ENCODE measurements at places on chromosomes 2 and 18. TPM values are rescaled to one million over a fixed set of nuclear protein-coding genes. Genes with fewer than 3 reads are reported as not detected.

DNA sequence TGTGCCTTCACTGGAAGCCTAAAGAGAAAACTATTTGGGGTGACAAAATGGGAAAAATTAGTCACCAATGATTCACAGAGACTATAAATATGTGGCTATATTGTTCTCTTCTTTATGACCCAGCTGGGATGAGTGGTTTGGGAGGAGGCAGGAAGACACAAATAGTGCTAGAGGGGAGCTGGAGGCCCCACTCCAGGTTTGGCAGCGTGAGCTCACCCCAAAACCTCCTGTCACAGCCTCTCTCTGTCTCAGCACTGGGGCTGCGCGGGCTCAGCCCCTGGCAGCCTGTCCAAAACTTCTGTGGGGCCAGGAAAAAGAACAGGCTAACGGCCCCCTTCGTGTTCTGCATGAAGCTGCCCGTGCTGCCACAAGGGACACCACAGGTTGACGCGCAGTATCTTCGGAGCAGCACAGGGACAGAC is 73.2 kb upstream of the LCLAT1 start:
- DNase-seq: no peak

Gene CHRNG
- total RNA-seq: not detected

DNA sequence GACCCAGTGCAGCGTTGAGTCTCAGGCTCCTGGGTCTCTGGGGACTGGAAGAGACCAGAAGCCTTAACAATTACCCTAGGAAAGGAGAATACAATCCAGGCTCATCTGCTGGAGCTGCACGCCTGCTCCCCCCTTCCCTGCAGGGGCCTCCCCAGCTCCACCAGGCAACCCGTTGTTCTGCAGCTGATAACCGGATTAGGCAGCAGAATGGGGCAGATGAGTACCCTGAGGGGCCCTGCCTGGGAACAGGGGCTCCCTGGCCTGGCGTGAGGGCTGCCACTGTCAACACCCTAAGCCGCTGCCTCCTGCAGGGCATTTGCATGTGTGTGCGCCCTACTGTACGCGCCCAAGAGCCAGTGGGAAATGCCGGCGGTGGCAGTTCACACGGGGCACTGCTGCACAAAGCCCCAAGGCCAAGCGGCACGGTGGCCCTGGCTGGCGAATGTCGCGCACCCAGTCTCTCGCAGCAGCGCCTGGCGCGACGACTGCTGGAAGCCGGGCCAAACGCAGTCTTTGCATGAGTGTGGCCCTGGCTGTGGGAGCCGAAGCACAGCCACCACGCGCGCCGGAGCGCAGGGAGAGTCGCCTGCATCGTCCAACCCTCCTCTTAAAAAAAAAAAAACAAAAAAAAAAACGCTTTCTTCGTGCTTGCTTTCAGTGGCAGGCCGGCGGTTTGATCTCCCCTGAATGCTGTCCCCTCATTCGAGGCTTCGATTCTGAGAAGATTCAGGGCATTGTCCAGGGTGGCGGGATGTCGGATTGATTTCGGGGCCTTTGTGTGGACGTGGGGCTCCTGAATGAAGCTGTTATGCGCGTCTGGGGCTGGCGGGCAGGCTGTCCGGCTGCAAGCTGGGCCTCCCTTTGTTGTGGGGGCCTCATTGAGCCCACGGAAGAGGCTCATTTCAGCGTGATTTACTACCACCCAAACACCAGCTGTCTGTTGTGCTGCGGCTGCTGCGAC is 63.8 kb downstream of the SETBP1 start:
- DNase-seq: no peak

- DNase-seq: no peak
Observed at GRCh38 chr2:128695646-128696220, 377.1 kb upstream of the HS6ST1 start.

Gene KCNIP3
- 17.5 TPM for total RNA-seq

- DNase-seq: no peak
Observed at GRCh38 chr2:151638191-151638933, 95.9 kb downstream of the NEB start.

DNA sequence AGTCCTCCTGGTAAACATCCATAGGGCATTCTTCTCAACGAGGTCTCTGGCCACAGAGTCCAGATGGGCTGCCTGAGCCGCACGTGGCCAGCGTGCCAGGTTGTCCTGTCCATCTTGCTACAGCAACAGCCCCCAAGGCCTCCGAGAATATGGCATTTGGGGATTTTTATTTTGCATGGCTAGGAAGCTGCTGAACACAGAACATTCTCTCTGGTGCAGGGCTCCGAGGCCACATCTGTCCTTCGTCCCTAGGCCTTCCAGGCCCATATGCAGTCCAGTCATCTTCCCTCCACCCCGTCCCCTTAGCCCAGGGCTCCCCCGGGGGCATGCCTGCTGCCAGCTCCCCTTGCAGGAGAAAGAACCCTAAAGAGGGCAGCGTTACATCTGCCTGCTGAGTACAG is 2.3 kb downstream of the HDAC4 start:
- no peak for DNase-seq

DNA sequence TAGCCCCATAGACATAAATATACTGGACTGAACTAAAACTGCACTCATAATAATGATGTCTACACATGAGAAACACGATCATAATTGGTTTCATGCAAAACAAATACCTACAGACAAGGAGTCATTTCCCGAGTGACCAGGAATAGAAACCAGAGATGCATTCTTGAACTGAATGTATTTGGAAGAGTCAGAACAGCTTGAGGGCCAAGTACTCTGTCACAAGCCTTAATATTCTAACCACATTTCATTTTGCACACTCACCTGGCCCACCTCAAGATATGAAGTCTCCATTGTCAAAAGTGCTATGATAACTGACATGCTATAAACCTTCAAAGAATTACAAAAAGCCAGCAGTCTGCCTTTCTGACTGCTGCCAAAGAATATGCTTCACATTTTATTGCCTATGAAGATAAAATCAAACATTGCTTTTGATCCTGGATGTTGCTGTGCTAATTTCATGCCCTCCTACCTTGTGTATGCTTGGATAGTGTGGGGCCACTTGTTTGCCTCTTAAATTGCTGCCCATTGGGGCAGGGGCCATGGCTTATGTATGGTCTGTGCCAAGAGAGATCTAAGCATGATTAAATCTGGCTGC is 18.9 kb upstream of the ASAP2 start:
- no peak for DNase-seq

Gene CYS1
- 20.4 TPM for total RNA-seq

DNA sequence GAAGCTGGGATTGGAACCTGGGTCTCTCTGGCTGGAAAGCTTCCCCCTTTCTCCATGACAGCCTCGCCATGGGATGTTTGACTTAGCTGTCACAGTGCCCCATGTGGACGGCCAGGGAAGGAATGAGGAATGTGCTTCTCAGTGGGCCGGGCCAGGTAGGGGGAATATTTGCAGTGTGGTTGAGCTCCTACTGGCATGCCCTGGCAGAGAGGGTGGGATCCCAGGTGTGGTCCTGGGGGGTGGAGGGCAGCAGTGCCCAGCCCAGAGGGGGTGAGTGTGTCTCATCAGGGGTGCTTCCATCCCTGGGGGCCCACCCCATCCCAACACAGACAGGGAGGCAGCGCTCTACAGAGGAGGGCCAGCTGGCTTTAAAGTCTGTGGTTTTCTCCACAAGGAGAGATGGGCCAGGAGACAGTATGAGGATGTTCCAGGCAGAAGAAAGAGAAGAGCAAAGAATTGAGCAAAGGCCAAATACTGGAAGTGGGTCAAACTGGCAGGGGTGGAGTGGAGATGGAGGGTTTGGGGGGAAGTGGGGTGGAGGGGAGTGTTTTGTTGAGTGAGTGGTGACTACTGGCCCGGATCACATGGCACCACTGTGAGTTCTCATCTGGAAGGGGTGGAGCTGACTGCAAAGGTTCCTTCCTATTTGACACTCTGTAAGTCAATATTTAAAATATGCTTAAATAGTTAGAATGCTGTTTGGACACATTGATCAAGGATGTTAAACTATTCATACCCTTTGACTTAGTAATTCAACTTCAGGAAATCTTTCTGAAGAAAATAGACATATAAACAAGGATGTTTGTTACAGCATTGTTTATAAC is 94.0 kb downstream of the MYCN start:
- DNase-seq: no peak

DNA sequence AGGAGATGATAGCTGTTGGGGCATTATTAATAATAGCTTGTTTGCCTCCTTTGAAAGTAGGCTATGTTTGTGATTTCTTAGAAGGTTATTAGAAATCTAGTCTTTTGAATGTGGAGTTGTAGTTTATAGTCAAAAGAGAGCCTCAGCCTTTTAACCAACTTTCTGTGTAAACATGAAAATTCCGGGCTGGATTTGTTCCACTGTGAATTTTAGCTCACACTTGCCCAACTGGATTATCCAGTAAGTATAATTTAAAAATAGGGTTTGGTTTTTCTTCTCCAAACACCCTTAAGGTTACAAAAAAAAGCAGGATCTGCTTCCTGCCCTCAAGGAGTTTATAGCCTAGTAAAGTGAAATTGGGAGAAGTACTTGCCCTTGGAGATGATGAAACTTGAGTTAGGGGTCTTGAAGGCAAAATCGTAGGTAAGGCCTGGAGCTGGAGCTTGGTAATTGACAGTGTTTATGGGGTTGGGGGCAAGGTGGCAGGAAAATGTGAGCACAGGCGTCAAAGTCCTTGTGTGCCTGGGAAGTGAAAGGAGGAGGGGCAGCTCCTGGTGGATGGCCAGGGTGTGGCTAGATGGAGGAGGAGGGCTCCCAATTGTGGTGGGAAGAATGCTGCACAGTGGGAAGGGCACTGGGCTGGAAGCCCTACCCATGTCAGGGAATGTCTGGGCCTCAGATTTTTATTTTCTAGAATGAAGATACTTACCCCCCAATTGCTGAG is 21.3 kb downstream of the ITGA6 start:
- DNase-seq: no peak

- DNase-seq: no peak
Observed at GRCh38 chr2:213923543-213923942, 487.3 kb upstream of the VWC2L start.

DNA sequence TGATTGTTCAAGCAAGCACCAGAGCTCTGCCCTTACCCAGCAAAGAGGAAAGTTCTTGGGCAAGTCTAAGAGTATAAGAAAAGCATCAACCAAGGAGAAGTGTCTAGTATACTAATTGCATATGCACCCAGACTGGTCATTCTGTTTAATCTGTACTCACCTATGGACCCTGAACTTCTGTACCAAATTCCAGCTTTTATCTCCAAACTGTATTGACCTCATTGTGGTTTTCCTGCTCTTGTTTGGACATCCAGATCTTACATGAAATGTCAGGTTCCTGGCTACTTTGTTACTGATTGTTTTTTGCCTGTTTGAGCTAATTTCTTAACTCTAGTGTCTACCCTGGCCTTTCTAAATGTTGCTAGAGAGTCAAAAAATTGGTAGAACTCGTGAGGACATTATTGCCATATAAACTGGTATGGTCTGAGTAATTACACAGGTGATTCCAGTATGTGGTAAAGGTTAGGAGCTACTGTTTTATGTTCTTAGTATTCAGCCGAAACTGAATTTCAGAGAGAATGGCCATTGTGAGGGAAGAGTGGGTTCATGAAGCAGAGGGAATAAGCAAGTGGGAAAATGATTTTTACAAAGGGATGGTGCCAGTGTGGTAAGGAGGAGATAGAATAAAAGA is 146.3 kb downstream of the HNMT start:
- no peak for DNase-seq

DNA sequence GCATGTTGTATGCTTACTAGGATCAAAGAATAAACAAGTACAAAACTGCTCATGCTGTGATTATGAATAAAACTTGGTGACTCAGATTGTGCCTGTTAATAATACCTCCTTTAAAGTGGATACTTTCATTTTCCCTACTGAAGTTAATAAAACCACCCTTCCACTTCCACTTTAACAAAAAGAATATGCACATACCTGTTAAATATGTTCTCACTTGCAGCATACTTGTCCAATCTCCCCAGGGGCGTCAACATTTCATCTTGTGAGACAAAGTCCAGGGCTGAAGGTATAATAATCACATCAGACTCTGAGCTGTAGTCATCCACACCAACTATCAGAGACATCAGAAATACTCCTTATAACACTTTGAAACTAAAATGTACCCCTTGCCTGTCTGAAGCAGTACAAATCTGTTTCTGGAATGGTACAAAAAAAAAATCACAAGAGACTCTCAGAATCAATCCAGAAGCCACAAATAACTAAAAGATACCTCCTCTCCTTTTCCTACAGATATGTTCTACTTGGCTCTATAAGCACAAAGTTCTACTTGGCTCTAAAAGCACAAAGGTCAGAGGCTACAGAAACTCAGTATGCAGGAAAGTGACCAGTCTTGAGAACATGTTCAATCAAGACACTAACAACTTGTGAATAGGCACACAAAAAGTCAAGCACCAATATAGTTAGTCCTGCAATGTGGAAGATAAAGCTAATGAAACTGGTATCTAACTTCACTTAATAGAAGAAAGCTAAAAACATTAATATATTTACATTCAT is 19.3 kb downstream of the PPP4R1 start:
- no peak for DNase-seq

Gene UPP2
- not detected for total RNA-seq

- DNase-seq: no peak
Observed at GRCh38 chr2:148557844-148558436, 86.6 kb upstream of the EPC2 start.

DNA sequence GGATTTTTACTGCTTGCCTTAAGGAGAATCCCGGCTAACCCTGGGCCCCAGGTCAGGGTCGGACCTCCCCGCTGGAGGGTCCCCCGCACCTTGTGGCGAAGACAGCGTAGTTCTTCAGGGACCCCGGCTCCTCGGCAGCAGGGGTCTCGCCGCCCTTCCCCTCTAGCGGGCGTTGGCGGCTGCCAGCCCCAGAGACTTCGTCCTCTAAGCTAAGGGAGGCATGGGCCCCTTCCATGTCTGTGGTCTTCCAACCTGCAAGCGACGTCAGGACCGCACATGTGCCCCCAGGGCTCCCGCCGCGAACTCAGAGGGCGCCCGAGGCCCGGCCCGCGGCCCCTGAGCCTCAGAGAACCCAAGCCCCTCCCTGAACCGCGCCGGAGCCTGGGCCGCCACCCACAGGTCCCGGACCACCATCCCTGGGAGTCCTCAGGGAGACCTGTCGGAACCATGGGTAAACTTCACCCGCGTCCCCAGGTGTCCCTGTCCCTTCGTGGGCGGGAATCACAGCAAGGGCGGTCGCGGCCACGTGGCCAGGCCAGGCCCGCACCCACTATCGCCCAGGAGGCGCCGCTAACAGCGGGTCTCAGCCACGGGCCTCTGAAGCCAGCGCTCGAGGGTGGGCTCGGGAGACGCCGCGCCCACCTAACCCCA is 562 bp downstream of the ANKMY1 start:
- DNase-seq: no peak

Gene RESP18
- not detected for total RNA-seq

- no peak for DNase-seq
Observed at GRCh38 chr2:32947484-32948143, 861 bp downstream of the LTBP1 start.

DNA sequence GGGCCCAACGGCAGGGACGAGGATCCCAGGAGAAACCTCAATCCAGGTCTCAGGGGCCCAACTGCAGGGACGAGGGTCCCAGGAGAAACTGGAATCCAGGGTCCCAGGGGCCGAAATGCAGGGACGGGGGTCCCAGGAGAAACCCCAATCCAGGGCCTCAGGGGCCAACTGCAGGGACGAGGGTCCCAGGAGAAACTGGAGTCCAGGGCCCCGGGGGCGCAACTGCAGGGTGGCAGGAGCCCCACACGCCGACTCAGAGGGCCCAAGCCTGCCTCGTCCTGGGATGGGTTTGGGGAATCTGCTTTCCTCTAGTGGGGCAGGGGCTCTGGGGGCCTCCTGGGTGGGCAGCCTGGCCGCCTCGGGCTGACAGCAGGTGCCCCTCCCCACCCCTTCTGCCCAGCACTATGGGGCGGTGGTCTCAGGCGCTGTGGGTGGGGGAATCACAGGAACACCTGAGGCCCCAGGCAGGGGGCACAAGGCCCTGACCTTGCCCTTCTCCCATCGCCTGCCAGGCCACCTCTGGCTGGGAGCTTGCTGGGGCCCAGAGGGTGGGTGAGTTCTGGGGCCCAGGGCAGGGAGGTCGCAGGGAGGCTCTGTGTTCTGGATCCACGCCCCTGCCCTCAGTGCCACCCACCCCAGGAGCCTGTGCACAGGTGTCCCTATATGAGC is 7.1 kb downstream of the RTP5 start:
- no peak for DNase-seq

Measured in Panc1 (cell line).